ENCODE measurements at places on chromosomes 1 and 21.
A peak's percentile ranks its signal among the peaks of the same experiment; 100 is the strongest.

GRCh38 chr1:200787896-200788387 is 49.2 kb downstream of the CAMSAP2 start:
- DNase-seq: no peak

DNA sequence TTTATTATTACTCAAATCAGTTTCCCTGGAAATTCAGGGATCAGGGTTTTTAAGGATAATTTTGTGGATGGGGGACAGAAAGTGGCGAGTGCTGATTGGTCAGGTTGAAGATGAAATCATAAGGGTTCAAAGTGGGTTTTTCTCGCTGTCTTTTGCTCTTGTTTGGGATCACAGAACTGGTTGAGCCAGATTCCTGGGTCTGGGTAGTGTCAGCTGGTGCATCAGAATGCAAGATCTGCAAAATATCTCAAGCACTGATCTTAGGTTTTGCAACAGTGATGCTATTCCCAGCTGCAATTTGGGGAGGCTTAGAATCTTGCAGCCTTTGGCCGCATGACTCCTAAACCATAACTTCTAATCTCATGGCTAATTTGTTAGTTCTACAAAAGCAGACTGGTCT is 9.3 kb downstream of the CHI3L2 start:
- DNase-seq: no peak

DNA sequence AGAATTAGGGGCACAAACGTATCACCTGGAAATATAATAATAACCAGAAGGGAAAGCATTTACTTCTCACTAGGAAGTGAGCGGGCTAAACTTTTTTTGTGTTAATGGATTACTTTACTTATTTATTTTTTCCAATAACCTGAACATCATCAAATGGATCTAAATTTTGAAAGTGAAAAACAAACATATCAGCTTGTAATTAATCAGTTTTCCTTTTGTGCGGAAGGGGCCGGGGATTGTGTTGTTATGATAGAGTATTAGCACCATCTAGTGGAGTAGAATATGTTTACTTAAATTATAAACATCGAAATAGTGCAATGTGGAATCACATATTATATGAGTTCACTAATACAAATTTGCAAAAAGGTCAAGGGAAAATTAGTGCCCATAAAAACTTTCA is 9.0 kb downstream of the CFH start:
- DNase-seq: peak; percentile 44

DNA sequence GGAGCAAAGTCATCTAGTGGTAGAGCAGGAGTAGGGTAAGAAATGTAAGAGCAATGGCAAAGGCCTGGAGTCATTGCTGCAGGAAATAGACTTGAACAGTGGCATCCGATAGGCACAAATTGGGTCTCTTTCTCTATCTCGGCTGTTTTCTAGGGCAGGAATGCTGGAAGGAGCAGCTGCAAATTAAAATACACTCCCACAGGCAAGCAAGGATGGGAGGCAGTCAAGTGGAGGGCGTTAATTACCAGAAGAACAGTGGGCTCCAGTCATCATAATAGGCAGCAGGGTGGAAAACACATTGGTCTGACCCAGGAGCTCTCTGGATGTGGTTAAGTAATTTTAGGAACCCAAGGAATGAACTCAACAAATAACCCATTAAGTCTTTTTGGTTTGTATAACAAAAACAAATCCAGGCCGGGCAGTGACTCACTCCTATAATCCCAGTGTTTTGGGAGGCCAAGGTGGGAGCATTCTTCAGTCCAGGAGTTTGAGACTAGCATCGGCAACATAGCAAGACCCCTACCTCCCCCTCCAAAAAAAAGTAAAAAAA is 7.8 kb upstream of the TDRD5 start:
- no peak for DNase-seq

DNA sequence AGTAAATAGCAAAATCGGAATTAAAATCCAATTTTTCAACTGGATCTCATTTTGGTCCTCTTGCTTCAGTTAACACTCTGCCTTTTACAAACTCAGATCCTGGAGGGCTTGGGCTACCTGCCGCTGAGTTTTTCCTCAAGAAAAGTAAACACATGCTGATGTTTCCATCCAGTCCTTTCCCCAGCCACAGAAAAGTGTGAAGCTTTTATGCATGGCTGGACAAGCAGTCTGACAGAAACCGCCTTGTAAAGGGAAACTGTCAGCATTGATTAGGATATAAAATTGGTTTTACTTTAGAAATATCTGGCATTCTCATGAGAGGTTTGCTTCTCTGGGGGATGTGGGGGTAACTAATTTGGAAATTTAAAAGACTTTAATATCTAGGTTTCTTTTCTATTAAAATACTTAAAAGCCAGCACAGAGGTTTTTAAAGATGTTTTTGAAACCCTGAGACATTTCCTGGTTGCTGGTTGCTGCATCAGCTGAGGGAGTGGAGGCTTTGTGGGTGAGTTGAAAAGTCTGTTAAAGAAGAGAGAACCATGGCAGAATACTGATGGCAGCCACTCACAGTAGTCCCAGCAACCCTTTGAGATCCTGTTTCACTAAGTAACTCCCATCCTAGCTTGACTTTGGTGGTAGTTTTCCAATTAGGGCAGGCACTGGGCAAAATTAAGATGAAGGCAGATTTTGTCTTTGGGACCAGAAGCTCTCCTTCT is 238.3 kb downstream of the PAPPA2 start:
- DNase-seq: no peak

- DNase-seq: no peak
Measured at GRCh38 chr1:153774780-153775457, at the start of gene SLC27A3. TSS of gene SLC27A3 (plus strand) at chr1:153775407. CDS start at chr1:153775498, 91 bp downstream.

DNA sequence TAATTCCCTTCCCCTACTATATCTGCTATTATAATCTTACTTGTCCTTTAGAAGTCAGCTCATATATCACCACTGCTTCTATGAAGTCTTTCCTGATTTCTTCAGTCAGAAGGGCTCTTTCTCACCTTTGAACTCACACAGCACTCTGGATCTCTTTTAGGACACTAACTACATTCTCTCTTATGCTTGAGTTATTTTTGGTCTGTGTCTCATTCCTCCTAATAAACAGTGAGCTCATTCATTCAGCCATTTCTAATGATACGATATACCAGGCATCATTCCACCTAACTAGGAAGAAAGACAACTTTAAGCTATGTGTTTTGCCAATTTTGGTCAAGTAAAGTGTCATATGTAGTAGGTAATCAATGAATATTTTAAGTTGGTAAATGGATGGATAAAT is 1.2 kb upstream of the STYXL2 start:
- DNase-seq: peak; percentile 77

DNA sequence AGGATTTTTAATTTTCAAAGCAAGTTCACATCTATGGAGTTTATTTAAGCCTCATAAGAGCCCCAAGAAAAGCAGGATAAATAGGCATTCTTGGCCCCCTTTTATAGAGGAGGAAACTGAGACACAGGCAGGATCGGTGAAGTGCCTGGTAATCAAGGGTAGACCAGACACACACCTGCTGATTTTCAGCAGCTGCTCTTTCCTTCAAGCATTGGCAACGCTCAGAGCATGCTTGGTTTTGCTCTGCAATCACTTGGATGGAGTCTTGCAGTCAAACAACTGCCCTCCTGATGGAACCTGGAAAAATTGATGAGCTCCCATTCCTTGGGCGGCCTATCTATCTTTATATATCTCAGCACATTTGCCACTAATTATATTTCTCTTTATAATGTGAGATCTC is 478.9 kb upstream of the CAMK1G start:
- DNase-seq: peak; percentile 46

- peak; percentile 96 for DNase-seq
Measured at GRCh38 chr1:32774950-32775634, 42.1 kb downstream of the YARS1 start.

DNA sequence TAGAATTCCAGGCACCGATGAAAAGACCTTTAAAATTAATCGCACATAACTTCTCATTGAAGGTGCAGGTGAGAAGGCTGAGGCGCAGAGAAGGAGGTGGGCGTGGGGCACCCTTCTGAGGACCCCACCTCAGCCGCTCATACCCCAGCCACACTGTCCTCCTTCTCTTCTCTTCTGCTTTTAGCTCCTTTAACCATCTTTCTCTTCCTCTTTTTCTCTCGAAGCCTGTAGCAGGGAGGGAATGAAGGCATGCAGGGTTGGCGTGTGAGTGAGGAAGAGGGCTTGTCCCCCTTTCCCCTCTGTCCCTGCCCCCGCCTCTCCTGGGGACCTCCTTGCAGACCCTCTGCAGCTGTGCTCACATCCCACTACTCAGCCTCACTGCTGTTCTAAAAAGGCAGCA is 57.8 kb upstream of the CACNA1E start:
- no peak for DNase-seq

- DNase-seq: peak; percentile 48
Measured at GRCh38 chr1:174743654-174744561, 255.8 kb upstream of the CACYBP start.

- DNase-seq: peak; percentile 26
Measured at GRCh38 chr1:70768216-70768615, 279.4 kb downstream of the PTGER3 start.

DNA sequence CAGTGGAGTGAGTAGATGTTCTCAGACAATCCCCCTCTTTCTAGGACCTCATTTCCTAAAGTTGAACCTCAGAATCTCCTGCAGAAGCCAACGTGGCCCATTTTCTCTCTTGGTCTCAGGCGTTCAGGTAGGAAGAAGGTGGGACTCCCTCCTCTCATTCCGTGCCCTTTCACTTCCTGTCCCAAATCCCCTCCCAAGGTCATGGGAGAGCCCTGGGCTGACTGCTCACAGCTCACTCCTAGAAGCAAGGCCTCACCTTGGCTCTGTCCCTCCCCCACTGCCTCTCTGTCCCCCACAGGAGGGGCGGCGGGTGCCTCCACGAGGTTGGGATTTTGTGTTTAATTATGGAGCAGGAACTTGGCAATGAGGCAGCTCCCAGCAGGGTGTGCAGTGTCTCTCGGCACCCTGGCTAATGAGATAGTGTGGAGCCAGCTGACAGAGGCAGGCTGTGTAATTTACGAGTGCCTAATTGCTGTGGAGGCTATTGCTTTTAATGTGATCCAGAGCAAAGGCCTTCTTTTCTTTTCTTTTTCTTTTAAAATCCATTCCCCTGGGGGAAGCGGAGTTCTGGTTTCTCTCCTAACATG is 9.1 kb upstream of the CDK18 start:
- no peak for DNase-seq

GRCh38 chr1:12085643-12086260 is 22.6 kb downstream of the TNFRSF8 start:
- DNase-seq: no peak

- no peak for DNase-seq
Measured at GRCh38 chr1:51648180-51649109, 31.6 kb downstream of the OSBPL9 start.

GRCh38 chr1:32725615-32725982 is 23.0 kb upstream of the SYNC start:
- DNase-seq: no peak

- no peak for DNase-seq
Measured at GRCh38 chr1:147618077-147618569, 52.2 kb downstream of the ACP6 start.

- DNase-seq: no peak
Measured at GRCh38 chr1:48030696-48031365, 33.6 kb upstream of the TRABD2B start.

GRCh38 chr1:59714966-59715365 is 99.8 kb upstream of the HOOK1 start:
- DNase-seq: no peak

GRCh38 chr1:200895801-200896530 is 1.3 kb downstream of the INAVA start:
- no peak for DNase-seq

- DNase-seq: peak; percentile 26
Measured at GRCh38 chr1:54949053-54949452, 31.4 kb upstream of the TMEM61 start.

DNA sequence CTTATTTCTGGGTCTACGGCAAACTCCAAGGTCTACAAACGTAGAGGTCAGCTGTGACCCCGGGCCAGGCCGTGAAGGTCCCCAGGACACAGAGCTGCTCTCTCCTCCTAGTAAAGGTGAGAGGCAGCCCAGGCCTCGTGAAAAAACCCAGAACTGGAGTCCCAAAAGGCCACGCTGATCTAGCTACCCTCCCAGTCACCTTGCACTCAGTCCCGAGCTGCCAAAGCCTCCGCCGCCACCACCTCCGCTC is 125 bp downstream of the ATP5PF start:
- no peak for DNase-seq

DNA sequence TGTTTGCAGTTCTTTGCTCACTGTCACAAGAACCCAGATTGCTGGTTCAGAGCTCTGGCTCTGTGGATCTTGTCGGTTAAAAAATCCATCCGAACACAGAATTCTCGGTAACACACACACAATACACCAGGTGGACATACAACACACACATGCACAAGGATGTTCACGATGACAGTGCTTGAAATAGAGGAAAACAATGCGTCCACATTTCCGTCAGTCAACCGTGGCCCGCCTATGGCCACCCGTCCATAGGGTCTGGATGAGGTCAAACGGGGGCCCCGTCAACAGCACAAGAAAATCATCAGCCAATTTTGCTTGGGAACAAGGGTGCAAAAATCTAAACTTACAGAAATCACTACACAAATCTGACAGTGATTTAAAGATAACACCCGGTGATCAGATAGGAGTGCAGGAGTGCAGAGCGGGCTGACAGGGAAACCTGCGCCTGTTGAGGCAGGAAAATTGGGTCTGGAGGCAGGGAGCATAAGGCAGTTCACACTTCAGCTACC is 50.4 kb upstream of the SLC19A1 start:
- DNase-seq: no peak

- no peak for DNase-seq
Measured at GRCh38 chr1:2356401-2356800, 35.0 kb downstream of the MORN1 start.

GRCh38 chr1:22633697-22634463 is 2.5 kb upstream of the C1QA start:
- no peak for DNase-seq

- DNase-seq: no peak
Measured at GRCh38 chr1:217230412-217230811, 400.5 kb downstream of the GPATCH2 start.

DNA sequence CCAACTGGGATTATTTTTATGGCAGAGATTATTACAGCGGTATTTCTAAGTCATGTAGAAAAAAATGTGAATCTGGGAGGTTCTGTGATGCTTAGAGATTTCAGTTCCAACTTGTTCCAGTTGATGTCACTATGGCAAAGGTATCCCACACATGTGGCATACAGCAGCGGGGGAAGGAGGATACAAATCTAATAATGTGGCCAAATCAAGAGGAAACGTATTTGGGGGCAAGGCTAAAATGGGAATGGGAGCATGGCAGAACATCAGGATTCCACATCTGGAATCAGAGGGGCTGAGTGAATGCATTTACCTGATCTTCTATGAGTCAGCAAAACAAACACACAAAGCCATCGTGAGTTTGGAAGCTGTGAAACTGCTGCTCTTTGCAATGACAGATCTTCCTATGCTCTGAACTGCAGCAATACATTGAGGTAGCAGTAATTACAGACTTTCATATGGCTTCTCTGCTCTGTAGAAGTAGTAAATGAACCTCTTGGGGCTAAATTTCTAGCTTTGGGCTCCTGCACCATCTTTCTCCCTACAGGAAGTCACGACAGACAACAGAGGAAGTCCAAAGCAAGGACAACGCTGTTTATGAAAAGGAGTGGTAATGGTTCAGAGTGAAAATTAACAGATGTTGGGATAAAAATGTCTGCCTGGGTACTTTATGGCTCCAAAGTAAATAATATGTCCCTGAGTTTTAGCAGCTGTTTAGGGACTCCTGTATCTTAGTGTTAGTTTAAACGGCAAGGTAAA is 55.5 kb downstream of the GABPA start:
- DNase-seq: peak; percentile 55

Measured in myocyte (in vitro differentiated cells).